Stimulated activated CD8-positive, alpha-beta memory T cell treated with anti-CD3 and anti-CD28 coated beads, Interleukin-15, amount 100 ng/mL, for 24 hours (primary cell): ENCODE measurements at places on chromosomes 2 and 18.

GRCh38 chr2:202375033-202375608 lies 1.0 kb upstream of the BMPR2 start:
- DNase-seq, result no peak

DNA sequence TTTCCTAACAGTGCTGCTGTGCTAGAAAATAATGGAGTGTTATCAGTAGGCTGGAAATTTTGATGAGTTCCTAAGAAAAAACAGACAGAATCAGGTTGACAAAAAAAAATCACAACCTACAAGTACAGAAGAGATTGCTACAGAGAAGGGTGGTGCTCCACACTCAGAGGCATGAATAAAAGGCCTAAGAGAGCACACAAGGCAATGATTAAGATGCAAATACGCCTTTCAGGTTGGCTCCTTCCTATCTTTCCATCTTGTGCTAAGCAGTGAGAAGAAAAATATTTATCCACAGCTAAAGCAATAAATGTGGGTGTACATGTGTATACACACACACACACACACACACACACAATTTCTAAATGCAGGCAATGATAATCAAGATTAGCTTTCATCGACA lies 130.6 kb upstream of the UBE2E3 start:
- no peak for DNase-seq

GRCh38 chr2:215780907-215781685 lies 232.3 kb downstream of the MREG start:
- DNase-seq, result no peak

DNA sequence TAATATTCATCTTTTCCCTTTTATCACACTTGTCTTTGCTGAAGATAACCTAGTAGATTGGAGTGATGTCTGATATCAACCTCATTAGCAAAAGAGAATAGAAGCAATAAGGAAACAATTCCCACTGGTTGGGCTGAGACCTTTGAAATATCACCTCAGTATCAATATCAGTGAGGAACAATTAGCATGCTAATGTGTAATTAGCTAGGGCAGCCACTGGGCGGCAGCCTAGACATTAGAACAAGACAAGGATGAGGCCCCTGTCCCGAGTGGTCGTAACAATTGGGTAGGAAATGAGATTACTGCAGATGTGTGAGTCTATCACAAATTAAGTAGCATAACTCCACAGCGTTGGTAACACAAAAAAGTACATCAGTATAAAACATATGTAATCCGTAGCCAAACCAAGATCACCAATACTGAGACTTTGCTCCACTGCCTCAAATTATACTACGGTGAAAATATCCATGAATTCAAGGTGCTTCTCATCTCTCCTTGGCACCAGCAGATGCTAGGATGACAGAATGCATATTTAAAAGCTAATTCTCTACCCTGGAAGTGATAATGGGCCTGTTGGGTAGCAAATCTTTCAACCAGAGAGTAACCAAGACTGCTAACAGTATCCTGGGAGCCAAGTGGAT lies 99.1 kb downstream of the ALPK2 start:
- no peak for DNase-seq

DNA sequence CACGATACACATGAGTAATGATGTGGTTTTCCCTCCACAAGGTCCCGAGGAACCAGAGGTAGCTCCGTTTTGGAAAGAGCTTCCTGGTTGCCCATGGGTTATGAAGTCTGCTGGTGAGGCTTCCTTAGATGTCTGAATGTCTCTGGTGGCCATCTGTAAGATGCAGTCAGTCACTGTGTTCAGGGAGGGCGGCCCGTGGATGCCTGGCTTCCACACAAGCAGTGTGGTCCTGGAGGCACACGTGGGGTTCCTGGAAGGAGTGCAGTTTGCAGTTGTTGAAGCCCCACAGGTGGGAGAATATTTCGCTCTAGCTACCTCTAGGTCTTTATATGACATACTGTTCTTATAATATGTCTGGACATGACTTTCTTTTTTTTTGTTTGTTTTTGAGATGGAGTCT lies 209.0 kb downstream of the FAM210A start:
- no peak for DNase-seq

GRCh38 chr18:22494771-22495170 lies 77.1 kb upstream of the CTAGE1 start:
- DNase-seq, result no peak

- DNase-seq, result no peak
Observed at GRCh38 chr18:12432881-12433280, 25.2 kb downstream of the PRELID3A start.

DNA sequence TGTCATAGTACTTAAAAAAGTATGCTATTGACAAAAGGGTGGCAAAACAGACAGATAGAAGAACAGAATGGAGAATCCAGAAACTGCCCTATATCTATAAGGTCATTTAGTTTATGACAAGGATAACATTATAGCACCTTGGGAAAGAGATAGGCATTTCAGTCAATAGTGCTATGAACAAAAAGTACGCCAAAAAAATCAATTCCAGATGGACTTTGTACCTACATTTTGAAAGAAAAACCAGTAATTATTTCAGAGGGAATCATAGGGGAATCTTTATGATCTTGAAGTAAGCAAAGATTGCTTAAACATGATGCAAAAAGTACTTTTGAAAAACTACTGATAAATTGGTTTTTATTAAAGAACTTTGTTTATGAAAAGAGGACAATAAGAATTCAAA lies 59.9 kb upstream of the SETBP1 start:
- no peak for DNase-seq

DNA sequence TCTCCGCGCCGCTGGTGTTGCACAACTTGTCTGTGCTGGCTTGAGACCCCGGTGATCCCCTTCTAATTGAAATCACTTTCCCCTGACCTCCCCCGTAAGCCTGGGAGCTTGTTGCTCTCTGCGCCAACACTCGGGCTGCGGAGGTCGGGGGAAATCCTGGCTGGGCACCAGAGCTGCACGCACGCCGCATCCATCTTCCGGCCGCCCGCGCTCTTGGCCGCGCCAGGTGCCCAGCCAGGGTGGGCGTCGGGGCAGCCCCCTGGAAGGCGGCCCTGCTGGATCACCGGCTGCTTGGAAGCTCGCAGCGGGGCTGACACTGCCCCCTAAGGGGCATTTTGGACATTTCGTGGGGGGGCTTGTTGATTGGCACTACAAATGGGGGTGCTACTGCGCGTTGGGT lies 280.3 kb upstream of the SKOR2 start:
- no peak for DNase-seq

GRCh38 chr18:13442451-13442850 lies 223.9 kb downstream of the LDLRAD4 start:
- no peak for DNase-seq

DNA sequence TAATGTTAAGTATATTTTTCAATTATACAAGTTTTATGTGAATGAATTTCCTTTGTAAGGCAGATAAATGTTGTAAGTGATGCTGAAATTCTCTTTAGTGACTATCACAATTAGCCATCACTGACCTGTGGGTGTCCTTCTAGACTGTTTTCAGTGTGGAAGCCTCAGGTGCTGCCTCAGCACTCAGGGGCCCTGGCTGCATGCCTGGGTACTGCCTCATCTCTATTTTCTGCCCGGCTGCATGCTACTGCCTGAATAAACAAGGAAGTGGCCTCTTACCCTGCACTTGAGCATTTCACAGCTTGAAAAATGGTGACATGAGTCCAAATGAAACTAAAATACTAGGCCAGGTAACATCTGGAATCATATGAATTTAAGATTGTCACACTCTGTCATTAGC lies 787.6 kb upstream of the SALL3 start:
- DNase-seq, result no peak

GRCh38 chr2:238396663-238397062 lies 30.1 kb upstream of the ASB1 start:
- no peak for DNase-seq

- no peak for DNase-seq
Observed at GRCh38 chr2:189402932-189403331, 38.3 kb upstream of the WDR75 start.

GRCh38 chr2:97677480-97677879 lies 8.0 kb downstream of the C2orf92 start:
- no peak for DNase-seq

- no peak for DNase-seq
Observed at GRCh38 chr2:128622371-128622770, 303.7 kb upstream of the HS6ST1 start.

DNA sequence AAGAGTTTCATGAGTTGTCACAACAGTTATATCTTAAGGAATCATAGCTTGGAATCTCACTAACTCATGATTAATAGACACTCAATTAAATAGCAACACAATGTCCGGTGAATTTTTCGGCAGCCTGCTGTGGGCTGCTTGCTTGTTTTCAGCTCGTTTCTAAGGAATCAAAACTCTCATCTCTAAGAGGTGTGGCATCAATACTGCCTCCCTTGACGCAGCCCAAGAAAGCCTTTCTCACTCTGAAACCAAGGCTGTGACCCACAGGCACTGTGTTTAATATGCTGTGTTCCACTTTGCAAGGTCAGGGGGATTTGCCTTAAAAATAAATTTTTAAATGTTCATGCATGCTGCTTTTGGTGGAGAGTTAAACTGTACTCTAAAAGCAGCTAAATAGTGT lies 5.4 kb downstream of the DCC start:
- DNase-seq, result no peak

GRCh38 chr18:46069524-46069923 lies 2.5 kb downstream of the PSTPIP2 start:
- DNase-seq, result no peak

DNA sequence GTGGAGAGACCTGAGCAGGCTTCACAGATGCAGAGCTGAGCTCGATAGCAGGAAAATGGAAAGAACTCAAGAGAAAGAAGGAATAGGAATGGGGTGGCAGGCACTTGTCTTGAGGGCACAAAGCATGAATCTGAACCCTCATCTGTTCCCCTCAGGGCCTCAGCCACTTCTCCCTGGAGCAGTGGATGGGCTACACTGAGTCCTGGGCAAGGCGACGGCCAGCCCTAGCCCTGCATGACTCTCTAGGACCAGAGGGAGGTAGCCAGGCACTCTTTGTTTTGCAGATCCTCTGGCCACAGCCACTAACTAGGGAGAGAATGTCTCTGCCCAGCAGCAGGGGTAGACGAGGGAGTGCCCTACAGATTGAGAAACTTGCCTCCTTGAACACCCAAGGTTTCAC lies 3.4 kb upstream of the TEX51 start:
- no peak for DNase-seq

DNA sequence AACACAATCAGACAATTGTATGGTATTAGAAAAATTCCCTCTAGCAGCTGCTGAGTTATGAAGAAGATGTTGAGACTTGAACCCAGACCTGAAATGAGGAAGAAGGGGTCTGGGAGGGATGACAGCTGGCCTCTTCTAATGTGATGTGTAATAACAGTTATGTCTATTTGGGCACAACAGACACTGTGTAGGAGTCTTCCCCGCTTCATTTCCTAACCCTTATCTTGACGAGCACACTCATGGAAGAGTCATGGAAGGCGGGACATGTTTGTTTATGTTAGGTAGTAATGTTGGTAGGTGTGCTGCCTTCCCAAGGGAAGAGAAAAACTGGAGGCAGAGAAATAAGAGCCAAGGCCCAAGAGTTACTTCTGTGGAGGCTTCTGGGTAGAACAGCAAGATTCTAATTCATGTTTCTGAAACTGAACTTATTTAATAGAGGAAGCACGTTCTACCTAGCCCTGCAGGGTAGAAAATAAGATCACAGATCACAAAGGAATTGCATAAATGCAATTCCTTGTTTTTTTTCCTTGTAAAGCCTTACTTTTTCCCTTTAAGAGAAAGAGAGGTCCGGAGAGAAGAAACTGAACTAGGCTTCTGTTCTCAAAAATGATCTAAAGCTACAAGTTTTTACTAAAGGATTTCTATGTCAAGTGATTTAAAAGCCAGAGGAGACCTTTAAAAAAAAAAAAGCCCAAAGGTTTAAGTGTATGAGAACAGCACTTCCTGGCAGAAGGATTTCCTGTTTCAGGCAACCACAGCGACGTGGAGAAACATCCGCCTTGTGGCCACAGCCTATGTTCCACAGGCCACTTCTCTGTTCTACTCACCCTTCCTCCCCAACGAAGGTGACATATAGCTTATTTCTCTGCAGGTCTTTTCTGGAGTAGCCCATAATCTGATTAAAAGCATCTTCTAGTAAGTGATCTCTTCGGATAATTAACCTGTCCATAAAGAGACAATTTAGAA lies 68.5 kb upstream of the STK17B start:
- peak; percentile 30 for DNase-seq

- DNase-seq, result no peak
Observed at GRCh38 chr2:135091681-135092080, 39.6 kb downstream of the RAB3GAP1 start.

DNA sequence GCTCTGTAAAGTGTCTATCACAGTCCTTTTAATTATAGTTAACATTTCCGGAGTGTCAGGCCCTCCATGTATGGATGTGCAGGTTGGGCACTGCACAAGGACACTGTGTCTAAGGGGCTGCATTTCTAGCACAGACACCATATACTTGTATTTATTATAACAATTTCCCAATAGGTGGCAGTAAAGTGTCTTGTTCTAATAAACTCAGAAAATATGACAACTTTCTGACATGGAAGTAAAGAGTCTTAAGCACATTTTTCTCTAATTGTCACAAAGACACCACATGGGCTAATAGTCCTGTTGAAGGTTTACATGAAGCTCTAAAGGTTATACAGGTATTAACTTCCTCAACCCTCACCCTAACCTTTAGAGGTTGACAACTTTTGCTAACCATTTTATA lies 156.6 kb downstream of the DYSF start:
- DNase-seq, result no peak

GRCh38 chr18:80109676-80110078 lies 615 bp downstream of the ADNP2 start:
- DNase-seq, result no peak

- DNase-seq, result no peak
Observed at GRCh38 chr2:195677290-195677689, 20.3 kb downstream of the SLC39A10 start.

GRCh38 chr18:31722369-31722957 lies 38.1 kb upstream of the B4GALT6 start:
- DNase-seq, result peak; percentile 44

- no peak for DNase-seq
Observed at GRCh38 chr18:7177116-7177744, 53.7 kb upstream of the LRRC30 start.

DNA sequence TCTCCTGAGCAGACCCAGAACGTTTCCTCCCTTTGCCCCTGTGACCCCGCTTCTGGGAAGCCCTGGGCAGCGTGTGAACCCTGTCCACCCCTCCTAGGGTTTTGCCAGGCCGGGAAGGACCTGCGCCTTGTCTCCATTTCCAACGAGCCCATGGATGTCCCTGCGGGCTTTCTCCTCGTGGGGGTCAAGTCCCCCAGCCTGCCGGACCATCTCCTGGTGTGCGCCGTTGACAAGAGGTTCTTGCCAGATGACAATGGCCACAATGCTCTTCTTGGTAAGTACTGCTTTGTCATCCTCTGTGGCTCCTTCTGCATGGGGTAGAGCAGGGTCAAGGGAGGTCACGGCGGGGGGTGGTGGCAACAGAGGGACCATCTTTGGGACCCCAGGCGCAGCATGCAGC lies 32.5 kb downstream of the GREB1 start:
- no peak for DNase-seq

- DNase-seq, result no peak
Observed at GRCh38 chr18:35289727-35290093, 319 bp downstream of the ZSCAN30 start.

- DNase-seq, result no peak
Observed at GRCh38 chr2:24262421-24262970, 87.6 kb downstream of the FAM228A start.

GRCh38 chr2:71796174-71796593 lies 342.8 kb downstream of the DYSF start:
- no peak for DNase-seq

GRCh38 chr18:62001396-62001795 lies 108.6 kb upstream of the RNF152 start:
- no peak for DNase-seq
